ENCODE measurements at places on chromosomes 6 and 20. TPM values are rescaled to one million over a fixed set of nuclear protein-coding genes. Genes with fewer than 3 reads are reported as not detected.

SLC22A7 gene
- total RNA-seq, result not detected

MOG gene
- not detected for total RNA-seq

PTK7 gene
- 30.3 TPM for total RNA-seq

MAP7 gene
- total RNA-seq, result 0.37 TPM

COX7A2 gene
- total RNA-seq, result 116 TPM

PACRG gene
- total RNA-seq, result 0.37 TPM

ENPP5 gene
- total RNA-seq, result 0.78 TPM

GFOD1 gene
- 2.2 TPM for total RNA-seq

AIF1 gene
- not detected for total RNA-seq

GTF2H4 gene
- total RNA-seq, result 8.1 TPM

EFCAB8 gene
- under 0.01 TPM for total RNA-seq

PTCRA gene
- total RNA-seq, result not detected

PPT2 gene
- total RNA-seq, result 9.6 TPM

TAGAP gene
- not detected for total RNA-seq

POU3F2 gene
- total RNA-seq, result not detected

HAO1 gene
- not detected for total RNA-seq

MLN gene
- not detected for total RNA-seq

ZNF217 gene
- 22.1 TPM for total RNA-seq

PLN gene
- total RNA-seq, result not detected

MYBL2 gene
- total RNA-seq, result 12.1 TPM

RBM39 gene
- 285 TPM for total RNA-seq

HLA-DPB1 gene
- 1.8 TPM for total RNA-seq

RNF144B gene
- total RNA-seq, result 0.37 TPM

GNRH2 gene
- 1.1 TPM for total RNA-seq

RBPJL gene
- total RNA-seq, result not detected

ZKSCAN4 gene
- total RNA-seq, result 4.8 TPM

DPPA5 gene
- not detected for total RNA-seq
